ENCODE measurements at places on chromosomes 3 and 15.

DNA sequence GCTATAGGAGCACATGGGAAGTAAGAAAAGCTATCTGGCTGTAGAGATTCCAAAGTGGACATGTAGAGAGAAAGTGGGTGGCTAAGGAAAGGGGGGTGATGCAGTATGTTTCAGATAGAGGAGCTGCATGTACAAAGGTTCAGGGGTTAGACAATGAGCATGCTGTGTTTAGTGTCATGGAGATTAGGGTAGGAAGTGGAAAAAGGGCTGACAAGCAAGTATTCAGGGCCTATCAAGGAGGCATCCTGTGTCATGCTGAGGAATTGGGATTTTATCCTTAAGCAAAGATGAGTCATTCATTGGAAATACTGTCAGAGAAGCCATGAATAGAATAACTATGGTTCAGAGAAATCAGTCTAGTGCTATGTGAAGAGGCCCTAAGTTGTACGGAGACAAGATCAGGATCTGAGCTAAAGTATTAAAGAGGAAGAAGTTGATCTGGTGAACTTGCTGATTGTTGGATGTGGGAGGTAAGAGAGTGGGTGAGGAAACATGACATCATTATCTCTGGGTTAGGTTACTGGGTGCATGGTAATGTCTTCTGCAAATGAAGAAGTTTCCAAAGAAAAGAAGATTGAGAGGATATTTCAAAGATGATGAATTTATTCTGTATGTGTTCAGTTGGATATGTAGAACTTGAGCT lies 176.7 kb upstream of the GOLIM4 start:
- DNase-seq: no peak

GRCh38 chr15:59948924-59949613 lies 55.0 kb upstream of the FOXB1 start:
- no peak for DNase-seq

DNA sequence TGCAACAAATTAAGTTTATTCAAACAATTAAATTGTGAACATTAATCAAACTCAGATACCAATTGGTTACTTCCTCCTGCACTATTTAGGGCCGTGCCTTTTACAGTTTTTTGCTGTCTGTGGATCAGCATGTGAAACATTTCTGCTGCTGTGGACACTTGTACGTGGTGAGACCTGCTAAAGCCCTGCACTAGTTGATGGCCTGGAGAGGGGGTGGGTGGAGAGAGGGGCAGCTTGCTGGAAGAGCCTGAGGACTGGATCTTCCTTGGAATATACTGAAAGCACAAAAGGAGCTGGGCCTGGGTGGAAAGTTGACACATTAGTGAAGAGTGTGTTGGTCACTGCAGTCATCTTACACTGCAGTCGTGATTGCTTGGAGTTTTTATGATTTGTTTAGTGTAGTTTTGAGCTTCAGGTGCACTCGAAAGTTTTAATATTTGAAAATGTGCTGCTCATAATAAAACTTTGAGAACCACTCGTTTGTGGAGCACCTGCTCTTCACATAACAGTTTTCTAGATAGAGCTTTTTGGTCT lies 11.4 kb downstream of the PLCL2 start:
- DNase-seq: no peak

GRCh38 chr3:11570251-11570650 lies 73.5 kb downstream of the VGLL4 start:
- no peak for DNase-seq

GRCh38 chr3:42831321-42831713 lies 22.1 kb downstream of the ACKR2 start:
- peak; percentile 57 for DNase-seq

- peak; percentile 51 for DNase-seq
These were observed 1.9 kb downstream of the CAMK2N2 start for GRCh38 chr3:184259396-184259877.

GRCh38 chr3:52835766-52836470 lies 1.1 kb upstream of the MUSTN1 start:
- no peak for DNase-seq

- DNase-seq: no peak
These were observed 9.5 kb downstream of the PARP14 start for GRCh38 chr3:122690096-122690495.

DNA sequence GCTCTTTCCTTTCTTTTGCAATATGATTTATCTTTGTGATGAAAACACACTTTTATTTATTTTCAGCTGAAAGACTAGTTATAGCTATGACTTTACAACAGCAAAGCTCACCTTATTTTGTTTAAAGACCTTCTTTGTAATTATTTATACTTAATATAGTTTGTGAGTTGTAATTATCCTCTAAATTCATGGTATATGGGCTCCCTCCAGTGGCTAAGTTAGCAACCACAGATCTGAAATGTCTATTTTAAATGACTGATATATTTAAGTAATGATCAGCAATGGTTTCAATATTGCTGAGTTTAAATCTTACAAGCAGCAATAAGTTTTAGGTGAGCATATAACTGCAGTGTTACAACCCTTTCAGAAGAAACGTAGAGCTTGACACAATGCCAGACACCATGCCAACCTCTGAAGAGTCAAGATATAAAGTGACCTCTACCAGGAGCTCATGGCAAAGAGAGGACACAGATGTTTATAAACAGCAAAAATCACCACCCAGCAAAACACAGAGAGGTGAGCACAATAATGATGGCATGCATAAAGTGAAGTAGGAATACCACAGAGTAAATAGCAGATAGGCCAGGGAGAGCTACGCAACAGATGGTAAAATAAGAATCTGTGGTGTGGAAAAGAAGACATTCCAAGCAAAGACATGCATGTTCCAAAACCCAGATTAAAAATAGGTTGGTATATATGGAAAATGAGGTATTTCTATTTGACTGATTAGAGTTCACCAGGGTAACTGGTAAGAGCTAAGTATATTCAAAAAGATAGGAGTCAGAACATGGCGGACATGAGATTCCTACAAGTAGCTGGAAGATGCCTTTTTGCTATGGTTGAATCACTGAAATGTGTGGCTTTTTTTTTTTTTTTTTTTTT lies 143.7 kb upstream of the ZNF385D start:
- peak; percentile 6 for DNase-seq

GRCh38 chr3:114290911-114291901 lies 2.6 kb upstream of the TIGIT start:
- DNase-seq: peak; percentile 70

- DNase-seq: no peak
These were observed 281.3 kb downstream of the CLSTN2 start for GRCh38 chr3:140216249-140216648.

DNA sequence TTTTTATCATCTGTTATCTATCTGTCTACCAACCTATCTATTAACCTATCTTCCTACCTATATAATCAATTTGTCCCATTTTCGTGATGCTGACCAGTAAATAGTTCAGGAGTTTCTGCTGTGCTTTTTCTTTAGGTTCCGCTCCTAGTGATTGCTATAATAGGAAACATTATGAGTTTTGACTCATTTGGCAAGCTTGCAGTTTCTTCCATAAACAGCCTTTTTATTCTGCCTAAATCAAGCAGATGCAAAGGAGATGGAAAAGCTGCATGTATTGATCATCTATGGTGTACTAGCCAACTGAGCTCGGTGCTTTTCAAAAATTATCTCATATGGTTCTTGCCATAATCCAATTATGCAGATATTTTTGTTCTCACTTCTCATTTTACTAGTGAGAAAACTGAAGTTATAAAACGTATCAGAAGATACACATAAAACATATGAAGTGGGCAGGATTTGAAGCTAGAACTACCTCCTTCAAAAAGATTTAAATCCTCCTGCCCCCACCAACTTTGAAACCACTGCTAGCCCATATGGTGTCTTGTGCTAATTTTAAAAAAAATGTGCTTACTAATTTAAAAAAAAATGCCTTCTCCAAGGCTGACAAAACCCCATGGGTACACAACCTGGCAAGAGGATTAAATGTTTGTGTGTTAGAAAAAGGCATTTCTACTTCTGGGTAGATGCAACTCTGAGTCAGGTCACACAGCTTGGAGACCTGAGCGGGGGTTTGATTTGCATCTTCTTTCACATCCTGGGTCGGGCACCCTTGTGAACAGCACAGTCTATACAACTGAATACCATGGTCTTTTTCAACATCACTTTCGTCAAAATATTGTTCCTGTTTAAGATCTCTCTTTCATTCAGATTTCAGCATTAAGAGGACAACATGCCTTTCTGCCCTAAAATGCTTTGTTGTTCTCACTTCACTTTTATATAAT lies 267.0 kb downstream of the CHL1 start:
- no peak for DNase-seq

DNA sequence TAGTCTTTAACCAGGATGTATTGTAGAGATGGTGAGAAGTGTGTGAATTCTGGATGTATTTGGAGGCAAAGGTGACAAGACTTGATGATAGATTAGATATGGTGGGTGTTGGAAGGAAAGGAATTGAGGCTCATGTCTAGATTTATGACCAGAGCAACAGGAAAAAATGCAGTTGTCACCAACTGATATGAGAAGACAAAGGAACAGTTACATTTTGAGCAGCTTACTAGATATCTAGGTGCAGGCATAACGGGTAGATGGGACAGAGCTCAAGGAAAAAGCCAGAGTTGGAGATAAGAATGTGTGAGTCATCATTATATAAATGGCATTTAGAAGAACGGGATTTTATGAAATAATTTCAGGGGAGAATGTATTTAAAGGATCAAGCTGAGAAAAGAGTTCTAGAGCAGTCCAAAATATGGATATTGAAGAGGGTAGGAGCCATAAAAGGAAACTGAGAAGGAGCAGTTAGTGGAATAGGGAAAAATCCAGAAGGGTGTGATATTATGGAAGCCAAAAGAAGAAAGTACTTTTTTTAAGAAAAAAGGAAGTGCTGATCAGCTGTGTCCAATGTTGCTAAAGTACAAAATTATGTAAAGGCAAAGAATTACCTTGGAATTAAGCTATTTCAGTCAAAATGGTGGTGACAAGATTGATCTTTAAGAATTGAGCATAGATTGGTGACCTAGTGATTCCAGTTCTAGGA lies 262.5 kb downstream of the CGGBP1 start:
- no peak for DNase-seq

Measured in SK-N-SH (cell line).